ENCODE measurements at places on chromosomes 2 and 18. TPM values are rescaled to one million over a fixed set of nuclear protein-coding genes. Genes with fewer than 3 reads are reported as not detected.

- no peak for DNase-seq
Measured at GRCh38 chr2:234932591-234933168, 19.1 kb upstream of the SH3BP4 start.

DNA sequence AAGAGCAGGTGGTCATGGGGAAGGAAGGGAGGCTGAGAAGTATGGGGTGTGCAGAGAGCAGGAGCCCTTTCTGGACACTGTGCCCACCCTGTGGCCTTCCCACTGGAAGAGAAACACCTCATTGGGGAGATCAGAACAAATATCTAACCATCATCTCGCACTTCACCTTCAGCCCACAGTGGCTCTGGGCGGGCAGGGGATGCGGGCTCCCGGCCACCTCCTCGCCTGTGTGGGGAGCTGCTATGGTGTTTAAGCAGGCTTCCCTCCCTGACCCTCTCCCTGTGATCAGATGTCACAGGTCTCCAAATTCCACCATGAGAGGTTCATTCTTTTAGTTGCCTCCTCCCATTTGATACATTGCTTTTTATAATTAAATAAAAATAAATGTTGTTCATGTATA lies 5.0 kb downstream of the FBLN7 start:
- DNase-seq, result no peak

Gene TLX2
- total RNA-seq, result not detected

Gene FAHD2B
- total RNA-seq, result 14.6 TPM

- DNase-seq, result no peak
Measured at GRCh38 chr18:76567835-76568445, 72.9 kb upstream of the ZNF516 start.
